ENCODE measurements at places on chromosomes 2 and 18.

DNA sequence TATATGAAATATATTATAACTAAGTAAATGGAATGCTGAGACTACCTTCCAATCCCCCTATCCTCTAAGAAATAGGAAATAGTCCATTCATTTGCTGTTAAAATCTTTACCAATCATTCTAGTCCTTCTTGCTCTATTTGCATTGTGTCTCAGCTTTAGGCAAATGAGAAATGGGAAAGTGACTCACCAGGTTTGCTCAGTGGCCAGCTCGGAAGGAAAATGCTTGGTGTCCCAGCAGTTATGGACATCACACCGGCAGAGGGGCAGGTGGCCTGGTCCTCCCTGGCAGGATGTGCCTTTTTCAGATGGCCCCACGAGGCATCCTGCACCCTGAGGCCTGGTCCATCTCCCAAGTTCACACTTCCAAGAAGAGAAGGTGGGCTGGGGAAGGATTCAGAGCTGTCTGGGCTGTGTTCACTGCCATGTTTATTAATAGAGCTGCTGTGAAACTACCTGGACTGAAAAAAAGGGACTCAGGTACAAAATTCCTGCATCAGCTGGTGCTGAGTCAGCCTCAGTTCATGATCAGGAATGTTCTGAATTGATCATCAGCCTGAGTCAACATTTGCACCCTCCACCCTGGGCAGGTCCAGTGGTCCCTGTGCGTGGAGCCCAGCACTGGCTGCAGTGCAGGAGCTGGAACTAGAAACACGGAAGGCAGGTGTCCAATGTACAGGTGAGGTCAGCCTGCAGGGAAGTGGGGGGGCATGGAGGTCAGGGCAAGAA is 60.1 kb upstream of the ARL4C start:
- DNase-seq = no peak

DNA sequence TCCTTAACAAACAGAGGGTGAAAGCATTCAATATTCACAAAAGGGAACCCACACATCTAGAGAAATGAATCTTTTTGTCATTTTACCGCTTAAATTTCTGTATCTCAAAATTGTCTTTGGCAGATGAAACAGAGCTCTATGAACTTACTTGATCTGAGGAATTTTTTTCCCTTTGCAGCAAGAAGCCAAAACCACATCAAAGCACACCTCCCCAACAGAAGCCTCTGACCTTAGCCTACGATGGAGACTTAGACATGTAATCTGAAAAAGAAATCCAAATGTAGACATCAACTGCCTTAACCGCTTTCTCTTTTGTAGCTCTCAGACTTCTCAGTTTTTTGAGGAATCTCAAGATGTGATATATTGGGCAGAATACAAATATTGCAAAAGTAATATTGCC is 287.9 kb upstream of the HNMT start:
- DNase-seq = no peak

DNA sequence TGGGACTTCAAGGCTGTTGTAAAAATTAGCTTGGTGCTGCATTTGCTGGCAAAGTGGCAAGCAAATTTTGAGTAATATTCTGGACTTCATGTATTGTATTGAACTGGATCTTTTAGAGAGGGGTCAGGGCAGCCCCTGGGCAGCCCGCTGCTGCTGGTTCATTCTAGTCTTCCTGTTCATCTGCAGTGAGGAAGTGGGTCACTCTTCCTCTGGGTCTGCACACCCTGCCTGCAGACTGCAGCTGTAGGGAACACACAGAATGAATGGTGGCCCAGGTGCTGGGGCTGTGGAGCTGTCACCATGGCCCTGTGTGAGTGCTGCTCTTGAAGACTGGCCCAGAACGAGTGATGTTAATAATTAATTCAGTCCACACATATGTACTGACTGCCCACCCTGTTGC is 9.4 kb downstream of the SH3RF3 start:
- DNase-seq = no peak

- peak; percentile 61 for DNase-seq
Measured at GRCh38 chr2:159185401-159186130, 100.9 kb downstream of the WDSUB1 start.

DNA sequence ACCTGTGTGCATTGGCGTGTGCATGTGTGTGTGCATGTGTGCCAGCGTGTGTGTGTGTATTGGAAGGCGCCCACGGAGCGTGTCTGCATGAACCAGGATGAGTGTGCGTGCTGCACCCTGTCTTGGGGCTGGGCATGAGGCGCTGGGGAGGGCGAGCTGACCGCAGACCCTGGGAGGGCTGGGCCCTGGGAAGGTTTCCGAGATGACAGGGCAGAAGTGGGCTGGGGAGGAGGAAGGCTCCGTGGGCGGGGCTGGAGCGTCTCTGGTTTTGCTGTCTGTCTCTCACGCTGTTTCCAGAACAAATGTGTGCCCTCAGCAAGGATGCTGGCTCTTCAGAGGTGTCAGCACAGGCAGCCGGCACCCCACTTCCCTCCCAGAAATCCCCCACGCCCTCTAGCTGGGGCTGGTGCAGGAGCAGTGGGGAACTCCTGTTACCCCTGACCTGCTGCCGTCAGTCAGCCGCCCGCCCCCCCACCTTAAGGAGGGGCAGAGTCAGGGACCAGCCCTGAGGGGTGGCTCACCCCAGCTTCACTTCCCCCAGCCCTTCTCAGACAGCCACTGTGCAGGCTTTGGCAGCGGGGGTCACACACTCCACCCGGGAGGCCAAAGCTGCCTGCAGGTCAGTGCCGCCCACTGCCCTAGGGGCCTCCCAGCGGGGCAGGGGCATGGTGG is at the start of gene GPR35:
TSS of gene GPR35 (plus strand) at position 531 of the 672 bp plus-strand sequence. CDS start 4,473 bp downstream, outside the sequence.
- peak; percentile 97 for DNase-seq

- no peak for DNase-seq
Measured at GRCh38 chr18:43893001-43893637, 615.8 kb upstream of the SYT4 start.

DNA sequence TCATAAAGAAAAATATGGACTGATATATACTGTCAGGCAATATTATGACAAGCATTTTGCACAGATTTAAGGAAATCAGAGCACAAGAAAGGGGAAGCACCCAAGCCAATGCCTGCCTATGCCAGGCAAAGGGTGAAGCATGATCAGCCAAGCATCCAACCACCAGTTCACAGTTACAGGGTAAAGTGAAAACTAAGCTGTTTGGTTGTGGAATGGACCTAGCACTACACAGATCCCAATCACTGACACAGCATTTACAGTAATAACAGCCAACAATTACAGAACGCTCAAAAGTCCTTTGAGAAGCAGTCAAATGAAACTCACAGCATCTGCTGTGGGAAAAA is 90.3 kb downstream of the SP3 start:
- DNase-seq = no peak

DNA sequence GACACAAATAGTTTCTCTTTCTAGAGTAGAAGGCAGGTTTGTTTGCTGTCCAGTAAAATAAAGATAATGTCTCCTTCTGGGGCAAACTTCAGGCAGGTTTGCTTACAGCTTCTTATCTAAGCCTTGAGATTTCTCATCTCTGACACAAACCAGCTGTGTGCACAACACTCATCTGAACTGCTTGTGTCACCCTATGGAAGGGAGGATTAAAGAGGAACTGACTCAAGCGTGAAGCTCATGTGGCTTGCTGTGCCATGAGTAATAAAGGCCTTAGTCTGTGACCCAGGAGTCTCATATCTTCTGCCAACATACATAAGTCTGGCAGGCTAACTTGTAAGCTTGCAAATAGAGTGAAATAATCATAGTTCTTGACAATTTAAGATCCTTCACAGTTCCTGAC is 24.2 kb upstream of the CPO start:
- DNase-seq = no peak

DNA sequence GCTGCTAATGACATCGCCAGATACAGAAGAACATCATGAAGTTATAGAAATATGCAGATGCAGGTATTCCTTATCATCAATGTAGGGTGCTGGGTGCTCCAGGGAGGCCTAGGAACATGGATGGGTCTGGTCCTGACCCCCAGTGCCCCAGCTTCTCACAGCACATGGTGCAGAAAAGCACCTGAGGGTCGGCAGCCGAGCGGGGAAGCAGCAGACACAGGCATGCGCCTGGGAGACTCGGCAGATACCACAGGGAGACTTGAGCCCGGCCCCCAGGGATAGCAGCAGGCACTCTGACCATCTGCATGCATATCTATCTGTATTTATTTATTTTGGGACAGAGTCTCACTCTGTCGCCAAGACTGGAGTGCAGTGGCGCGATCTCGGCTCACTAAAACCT is 43.2 kb downstream of the TMEM18 start:
- no peak for DNase-seq

DNA sequence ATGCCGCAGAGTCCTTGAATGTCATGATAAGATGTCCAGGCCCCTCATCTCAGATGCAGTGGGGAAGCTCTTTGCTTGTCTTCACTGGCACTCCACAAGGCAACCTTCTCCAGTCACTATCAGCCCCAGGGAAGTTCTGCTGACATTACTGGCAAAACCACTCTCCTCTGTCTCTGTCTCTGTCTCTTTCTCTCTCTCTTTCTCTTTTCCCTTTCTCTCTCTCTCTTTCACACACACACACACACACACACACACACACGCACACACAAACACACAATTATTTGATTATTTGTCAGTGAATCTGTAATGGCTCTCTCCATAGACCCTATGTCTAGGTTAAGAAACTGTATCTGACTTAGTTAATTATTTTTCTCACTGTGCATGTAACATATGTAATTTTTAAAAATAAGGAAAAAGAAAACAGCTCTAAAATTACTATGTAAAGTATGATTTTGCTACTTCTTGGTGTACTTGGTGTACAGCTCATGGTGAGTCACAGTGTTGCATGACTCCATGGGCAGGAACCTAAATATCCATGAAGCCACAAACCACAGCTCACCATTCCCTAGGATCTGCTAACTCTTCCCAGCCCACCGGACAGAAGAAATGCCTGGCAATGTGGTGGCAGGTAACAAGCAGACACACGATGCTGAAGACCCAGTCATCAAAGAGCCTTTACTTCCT is 594.9 kb upstream of the ID2 start:
- no peak for DNase-seq

DNA sequence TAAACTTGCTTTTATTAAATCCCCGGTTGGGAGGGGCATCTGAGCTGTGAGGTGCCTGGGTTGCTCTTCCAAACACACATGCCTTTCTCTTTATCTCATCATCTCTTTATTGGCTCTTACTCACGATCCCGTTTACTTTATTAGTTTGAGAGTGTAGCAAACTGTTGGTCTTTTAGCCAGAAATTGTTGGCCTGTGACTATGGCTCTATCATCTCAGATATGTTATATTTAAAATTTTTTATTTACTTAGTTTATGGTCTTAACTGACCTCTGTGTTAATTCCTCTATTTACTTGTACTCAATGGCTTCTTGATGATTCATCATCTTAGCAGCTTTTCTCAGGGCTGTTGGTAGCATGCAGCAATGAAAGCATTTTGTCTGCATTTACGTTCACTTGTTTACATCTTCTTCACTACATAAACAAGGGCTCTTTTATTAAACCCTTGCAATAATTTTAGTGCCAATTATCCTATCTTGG is 408.4 kb downstream of the HRH4 start:
- DNase-seq = no peak

DNA sequence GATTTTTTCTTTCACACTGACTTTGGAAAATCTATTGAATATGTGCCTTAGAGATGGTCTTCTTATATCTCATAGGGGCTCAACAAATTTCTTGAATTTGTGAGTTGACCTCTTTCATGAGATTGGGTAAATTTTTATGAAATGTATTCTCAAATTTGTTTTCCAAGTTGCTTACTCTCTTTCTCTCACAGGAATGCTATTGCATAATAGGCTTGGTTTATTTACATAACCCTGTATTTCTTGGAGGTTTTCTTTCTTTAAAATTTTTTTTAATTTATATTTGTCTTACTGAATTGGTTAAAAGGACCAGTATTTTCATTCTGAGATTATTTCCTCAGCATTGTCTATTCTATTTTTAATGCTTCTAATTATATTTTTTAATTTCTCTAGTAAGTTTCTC is 917.1 kb downstream of the DPP10 start:
- DNase-seq = no peak

GRCh38 chr2:101231240-101231639 is 21.4 kb upstream of the CNOT11 start:
- no peak for DNase-seq

DNA sequence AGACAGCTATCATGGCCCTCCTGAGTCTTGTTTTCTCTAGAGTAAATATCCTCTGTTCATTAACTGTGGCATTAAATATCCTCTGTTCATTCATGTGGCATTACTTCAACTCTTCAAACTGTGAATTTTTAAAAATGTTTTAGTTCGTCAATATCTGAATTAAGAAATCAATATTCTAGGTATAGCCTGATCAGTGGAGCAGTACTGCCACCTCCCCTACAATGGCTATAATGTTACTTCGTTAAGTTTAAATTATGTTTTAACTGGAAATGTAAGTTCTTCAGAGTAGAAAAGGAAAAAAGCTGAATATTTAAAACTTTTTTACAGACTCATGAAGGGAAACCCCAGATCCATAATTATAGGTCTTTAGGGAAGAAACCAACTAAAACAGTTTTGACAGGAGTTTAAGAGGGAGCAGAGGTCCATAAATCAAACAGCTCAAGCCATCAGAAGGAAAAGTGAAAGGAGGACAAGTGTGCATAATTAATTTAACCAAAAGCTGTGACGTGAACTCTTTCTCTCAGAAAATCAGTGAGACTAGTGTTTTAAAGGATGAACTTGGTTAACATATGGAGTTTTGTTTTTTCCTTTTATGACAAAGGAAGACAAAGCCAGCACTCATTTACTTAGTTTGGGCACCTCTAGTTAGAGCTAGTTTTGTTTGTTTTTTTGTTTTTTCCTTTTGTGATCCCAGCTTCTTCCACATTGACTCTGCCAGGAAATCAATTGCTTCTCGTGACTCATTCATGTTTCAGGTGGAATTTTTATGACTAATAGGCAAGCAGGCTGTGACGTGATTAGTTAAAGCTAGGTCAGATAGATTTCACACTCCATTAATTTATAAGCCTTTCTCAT is 44.9 kb downstream of the RBBP8 start:
- no peak for DNase-seq

GRCh38 chr2:60531701-60532133 is 21.7 kb downstream of the BCL11A start:
- no peak for DNase-seq

DNA sequence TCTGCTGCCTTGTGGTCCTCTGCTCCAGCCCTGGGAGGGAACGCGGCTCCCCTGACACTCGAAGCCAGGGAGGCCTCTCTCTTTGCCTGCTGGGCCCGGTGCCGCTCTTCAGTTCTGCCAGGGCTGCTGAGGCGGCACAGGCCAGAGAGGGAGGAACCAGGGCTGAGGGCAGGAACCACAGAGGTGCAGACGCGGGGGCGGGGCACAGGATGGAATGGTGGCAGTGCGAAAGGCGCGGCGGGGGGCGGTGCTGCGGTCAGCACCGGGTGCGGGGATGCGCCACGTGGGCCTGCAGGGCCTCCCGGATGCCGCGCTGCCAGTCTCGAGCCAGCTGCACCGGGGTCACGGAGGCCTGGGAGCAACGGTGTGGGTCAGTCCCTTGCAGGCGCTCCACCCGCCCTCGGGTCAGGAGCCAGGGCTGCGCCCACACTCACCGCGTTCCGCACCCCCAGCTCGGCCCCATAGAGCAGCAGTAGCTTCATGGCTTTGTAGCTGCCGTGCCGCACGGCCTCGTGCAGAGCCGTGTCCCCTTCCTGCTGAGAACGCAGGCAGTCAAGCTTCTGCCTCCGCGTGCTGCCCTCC is 4.4 kb downstream of the ANKRD23 start:
- DNase-seq = peak; percentile 90
